MG63 (cell line): ENCODE measurements at places on chromosomes 1 and 21. TPM values are rescaled to one million over a fixed set of nuclear protein-coding genes. Genes with fewer than 3 reads are reported as not detected.
A peak's percentile ranks its signal among the peaks of the same experiment; 100 is the strongest.

DNA sequence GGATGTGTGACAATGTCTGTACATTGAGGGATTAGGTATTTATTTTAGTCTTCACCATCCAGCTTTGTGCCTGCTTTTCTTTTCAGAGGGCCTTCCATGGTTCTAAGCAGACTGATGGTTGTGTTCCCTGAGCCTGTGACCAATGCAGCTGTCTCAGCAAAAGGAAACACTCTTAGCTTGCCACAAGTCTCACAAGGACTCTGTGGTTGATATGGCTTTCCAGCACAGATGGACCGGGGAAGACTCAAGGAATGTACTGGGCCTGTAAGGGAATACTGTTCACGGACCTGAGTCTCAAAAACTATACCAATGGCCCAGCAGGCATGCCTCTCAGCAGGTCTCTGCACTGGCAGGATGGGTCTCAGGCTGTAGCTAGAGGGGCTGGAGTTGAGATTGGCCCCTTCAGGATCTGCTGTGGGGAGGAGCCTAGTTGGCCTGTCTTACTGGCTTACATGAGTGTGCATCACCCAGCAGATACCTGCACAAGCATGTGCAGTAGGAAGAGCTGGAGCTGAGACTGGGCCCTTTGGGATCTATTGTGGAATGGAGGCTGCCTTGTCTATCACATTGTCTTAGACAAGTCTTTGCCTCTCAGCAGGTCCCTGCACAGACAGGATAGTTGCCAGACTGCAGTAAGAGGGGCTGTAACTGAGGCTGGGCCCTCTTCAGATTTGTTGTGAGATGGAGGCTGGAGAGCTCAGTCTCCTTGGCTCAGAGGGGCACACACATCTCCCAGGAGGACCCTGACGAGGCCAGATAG is 52.0 kb upstream of the PDC start:
- DNase-seq = no peak

- DNase-seq = no peak
These were observed 3.0 kb downstream of the HLX start for GRCh38 chr1:220882061-220882891.

GRCh38 chr1:54571803-54572541 is 23.9 kb downstream of the ACOT11 start:
- DNase-seq = no peak

- no peak for DNase-seq
These were observed 518 bp upstream of the PLCH2 start for GRCh38 chr1:2475571-2475970.

DNA sequence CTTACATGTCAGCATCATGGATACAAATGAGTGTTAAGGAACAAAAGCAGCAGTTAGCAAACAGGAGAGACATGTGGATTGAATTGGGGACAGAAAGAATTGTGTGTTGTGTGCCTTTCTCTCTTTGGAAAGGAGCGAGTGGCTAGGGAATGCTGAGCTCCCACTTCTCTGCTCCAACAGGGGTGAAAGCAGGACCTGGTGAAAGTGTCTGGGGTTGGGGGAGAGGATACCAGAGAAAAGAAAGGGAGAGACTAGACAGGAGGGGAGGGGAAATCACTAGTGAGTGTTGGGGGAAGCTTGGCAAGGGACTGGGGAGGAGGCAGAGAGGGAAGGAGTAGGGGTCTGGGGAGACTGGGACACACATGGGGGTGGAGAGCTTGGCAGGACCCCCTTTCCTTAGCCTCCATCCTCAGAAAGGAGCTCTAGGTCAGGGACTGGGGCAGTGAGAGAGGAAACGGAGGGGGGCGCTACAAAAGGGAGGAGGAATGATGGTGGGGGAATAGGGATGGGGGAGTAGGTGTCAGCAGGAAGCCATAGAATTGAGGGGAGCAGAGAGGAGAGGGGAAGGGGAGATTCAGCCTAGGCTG is 2.2 kb downstream of the KIRREL1 start:
- no peak for DNase-seq

DNA sequence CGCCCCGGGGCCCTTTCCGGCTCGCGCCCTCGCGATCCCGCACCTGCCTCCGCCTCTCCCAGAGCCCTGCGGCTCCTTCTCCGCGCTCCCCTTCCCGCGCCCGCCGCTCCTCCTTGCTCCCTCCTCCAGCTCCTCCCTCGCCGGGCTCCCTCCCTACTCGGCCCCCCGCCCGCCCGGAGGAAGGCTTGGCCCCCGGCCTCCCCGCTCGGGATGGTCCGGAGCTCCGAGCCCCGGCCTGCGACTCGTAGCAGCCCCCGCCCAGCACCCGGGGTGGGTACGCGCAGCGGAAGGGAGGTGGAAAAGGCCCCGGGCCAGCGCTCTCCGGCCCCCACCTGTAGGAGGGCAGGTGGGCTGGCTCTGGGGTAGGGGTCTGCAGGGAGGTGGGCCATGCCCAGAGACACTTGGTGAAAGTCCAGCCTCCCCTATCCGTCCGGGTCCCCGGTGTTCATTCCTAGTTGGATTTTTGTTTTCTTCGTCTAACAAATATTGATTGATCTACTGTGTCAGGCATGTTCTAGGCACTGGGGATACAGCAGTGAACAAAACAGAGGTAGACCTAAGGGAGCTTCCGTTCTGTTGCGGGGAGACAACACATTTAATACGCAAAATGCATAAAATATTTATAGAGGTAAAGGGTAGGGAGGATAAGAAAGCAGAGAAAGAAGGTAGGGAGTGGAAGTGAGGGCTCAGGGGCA is at the start of gene HTR1D:
TSS of gene HTR1D (minus strand) at position 82 of the 695 bp plus-strand sequence. CDS start 23,283 bp downstream, outside the sequence.
- peak; percentile 35 for DNase-seq

GRCh38 chr1:85188530-85188929 is 12.3 kb downstream of the SYDE2 start:
- no peak for DNase-seq

DNA sequence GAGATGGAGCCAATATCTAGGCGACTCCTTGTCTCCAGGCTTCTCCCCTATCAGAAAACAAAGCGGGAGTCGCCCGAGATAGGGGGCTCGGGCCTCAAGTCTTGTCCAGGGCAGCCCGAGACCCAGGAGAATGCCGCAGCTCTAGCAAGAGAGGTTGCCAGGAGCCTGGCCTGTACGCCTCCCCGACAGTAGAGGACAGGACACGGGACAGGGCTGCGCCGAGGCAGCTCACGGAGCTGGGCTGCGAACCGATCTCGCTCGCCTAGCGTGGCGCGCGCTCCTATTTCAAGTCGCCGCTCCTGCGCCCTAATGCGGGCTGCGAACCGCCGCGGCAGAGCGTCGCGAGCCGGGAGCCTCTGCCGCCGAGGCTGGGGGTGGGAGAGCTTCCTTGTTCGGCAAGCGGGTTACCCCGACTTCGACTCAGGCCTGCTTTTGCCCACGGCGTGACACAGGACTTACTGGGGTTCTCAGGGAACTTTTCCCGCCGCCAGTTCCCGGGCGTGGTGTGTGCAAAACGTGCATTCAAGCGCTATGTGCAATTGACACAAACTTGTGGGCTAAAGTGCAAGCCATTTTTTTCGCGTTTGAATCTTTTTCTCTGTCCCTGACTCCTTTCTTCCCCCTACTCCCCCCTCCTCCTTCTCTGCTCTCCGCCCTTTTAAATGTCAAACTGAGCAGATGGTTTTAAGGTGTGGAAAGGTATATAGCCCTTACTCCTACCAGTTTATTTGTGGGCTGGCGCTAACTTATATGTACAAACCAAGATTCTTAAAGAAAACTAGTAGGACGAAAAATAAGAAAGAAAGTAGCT is 2.4 kb upstream of the PROX1 start:
- no peak for DNase-seq

GRCh38 chr1:179814546-179814838 is 63.1 kb downstream of the TOR1AIP2 start:
- no peak for DNase-seq

GRCh38 chr21:26954662-26955121 is 12.2 kb downstream of the ADAMTS5 start:
- DNase-seq = no peak

DNA sequence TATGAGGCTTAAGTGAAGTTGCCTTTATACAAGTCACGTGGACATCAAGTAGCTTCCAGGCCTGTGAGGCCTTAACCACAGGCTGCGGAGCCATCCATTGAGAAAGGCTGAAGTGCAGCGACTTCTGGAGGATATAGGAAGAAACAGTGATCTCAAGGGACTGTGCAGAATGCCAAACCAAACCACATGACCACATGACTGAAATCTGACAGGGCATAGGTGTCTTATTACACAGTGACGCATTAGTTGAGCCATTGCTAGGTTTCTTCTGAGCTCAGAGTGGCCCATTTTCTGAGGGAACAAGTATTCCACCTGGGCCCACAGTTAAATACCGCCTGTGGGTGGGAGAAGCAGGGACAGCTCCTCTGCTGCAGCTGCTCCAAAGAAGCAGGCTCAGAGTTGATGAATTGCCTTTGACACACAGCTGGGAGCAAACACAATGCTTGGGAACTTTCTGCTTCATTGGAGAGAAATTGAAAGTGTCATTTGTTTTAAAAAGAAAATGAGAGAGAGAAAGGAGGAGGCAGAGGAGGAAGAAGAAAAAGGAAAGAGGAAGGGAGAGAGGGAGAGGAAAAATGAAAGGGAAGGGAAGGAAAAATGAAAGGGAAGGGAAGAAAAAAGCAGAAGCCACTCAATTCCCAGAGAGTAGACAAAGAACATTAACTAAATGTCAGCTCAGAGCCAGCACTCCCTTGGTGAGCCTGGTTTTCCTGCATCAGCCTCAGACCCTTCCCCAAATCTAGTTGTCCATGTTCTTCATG is 94.4 kb downstream of the COLGALT2 start:
- DNase-seq = peak; percentile 92

DNA sequence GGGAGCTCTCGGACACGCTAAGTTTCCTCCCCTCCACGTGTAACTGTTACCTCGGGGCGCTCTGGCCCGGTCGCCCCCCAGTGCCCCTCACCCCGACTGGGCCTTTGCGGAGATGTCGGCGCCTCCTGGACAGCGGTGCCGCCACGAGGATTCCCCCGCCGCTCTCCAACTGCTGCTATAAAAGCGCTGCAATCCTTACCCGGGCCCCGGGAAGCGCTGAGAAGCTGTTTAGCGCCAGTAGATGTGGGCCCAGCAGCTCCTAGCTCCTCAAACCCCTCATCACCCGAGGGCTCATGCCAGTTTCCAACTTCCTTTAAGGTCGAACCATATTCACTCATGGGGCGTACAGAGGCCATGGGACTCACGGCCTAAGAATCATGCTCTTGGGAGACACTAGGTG is 361 bp upstream of the LMX1A start:
- DNase-seq = no peak

DNA sequence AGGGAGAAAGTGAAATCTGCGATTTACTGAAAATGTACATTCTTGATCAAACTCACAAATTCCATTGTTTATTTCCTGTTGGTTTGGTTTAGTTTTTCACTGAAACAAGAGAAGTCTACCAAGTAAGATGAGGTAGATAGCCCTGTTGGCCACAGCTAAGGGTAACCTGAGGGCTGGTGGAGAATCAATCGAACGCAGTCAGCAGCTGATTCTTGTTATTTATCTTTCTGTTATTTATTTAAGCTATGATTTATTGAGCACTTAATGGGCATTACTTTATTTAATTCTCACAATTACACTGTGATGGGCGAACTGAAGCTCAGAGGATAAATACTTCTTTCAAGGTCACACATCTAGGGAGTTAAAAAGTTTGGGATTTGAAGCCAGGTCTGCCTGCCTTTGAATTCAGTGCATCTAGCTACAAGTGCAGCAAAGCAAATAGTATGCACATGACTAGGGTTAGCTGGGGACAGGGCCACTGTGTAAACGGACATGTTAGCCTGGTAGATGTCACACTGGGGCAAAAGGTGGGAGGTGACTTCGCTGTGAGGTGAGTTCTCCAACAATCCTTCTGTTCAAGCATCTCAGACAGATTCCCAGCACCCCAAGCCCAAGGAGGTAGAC is 106.5 kb upstream of the GADD45A start:
- DNase-seq = no peak

- no peak for DNase-seq
These were observed 107.2 kb upstream of the WLS start for GRCh38 chr1:68339505-68339904.

DNA sequence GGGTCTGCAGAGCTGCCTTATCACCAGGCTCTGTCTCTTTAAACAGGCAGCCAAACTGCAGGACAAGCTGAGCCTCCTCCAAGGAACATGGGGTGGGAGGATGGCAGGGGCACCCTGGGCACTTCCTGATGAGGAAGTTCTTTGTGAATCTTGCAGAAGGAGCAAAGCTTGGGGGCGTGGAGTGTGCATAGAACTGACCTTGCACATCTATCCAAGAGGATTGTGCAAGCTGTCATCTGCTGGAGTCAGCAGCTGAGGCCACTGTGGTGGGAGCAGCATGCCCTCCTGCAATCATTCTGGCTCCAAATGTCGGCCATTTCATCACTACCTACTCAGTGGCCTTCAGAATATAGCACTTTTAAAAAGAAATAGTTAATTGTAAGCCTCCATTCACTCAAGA is 182.2 kb downstream of the AJAP1 start:
- DNase-seq = no peak

- DNase-seq = no peak
These were observed 8.2 kb upstream of the SAMD11 start for GRCh38 chr1:915295-916172.

- no peak for DNase-seq
These were observed 115.1 kb downstream of the PLXNA2 start for GRCh38 chr1:208129060-208129459.

- no peak for DNase-seq
These were observed 72.7 kb upstream of the CNN3 start for GRCh38 chr1:94999456-95000131.

DNA sequence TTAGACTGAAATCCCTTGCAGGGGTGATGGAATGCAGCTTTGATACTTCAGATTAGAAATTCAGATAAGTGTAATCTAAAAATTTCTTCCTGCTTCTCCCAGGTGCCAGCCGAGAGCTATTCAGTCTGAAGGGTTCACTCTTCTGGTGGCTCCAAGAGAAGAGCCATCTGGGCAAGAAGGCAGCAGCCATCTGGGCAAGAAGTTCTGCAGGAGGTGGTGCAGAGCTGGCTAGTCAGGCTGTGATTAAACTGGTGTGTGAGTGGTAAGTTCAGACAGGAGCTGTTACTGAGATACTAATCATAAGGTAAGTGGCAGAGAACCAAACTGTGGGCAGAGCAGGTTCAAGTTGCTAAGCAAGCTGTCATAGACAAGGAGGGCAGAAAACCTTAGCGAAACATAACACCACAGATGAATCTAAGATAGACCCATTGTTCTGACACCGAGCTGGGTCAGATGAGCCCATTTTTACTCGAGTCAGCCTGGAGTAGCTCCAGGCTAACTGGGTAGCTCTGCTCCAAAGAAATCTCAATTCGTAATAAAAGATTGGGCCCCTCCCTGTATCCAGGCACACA is 14.4 kb upstream of the TP53BP2 start:
- DNase-seq = no peak

- DNase-seq = no peak
These were observed 119.2 kb upstream of the KIAA1614 start for GRCh38 chr1:180793451-180793850.

DNA sequence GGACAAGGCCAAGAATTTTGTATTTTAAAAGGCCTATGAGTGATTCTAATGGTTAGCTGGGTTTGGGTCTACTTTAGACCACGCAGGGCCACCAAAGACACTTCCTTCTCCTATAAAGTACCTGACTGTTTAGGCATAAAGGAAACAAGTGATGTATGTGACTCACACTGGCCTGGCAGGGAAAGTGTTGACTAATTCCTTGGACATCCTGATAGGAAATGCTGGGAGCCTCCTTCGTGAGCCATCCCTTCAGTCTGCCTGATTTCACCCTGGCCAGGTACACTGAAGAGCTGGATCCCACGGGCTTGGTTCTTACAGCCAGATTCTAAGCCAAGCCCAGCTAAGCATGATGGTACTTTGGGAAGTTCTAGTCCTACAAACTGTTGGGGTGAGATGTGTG is 100.5 kb upstream of the HMGB4 start:
- peak; percentile 72 for DNase-seq

ADORA3 gene
- not detected in 2 replicates for total RNA-seq

IL20 gene
- not detected in 2 replicates for total RNA-seq

RGS2 gene
- 0.20 TPM in 1 of 2 replicates, not detected in the other for total RNA-seq

WNT9A gene
- total RNA-seq = 10.8 and 11.3 TPM in 2 replicates

SGIP1 gene
- not detected in 2 replicates for total RNA-seq

NBPF4 gene
- 1.5 and 4.4 TPM in 2 replicates for total RNA-seq

NPPA gene
- total RNA-seq = not detected in 2 replicates

KRTAP12-1 gene
- total RNA-seq = not detected in 2 replicates
